ENCODE measurements at places on chromosomes 4 and X. TPM values are rescaled to one million over a fixed set of nuclear protein-coding genes. Genes with fewer than 3 reads are reported as not detected.

COL25A1 gene
- 0.06 TPM for total RNA-seq

AFM gene
- total RNA-seq, result not detected

PPEF1 gene
- total RNA-seq, result not detected

DNA sequence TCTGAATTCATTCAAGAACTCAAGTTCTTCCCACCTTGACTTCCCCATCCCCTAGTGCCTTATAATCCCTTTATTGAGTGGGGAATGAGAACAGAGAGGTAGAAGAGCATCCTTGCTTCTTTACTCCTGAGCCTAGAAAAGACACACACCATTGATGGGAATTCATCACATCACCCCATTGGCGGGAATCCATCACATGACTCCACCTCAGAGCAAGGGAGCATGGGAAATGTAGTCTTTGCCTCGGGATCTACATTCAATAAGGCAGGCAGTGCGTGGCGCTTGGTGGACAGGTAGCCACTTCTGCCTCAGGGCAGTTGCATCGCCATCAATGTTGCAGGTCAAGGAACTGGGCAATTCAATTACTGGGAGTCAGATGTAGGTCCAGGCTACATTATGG, 50.7 kb downstream of the MXRA5 start:
- peak; percentile 47 for DNase-seq

KIT gene
- total RNA-seq, result 0.21 TPM

DNA sequence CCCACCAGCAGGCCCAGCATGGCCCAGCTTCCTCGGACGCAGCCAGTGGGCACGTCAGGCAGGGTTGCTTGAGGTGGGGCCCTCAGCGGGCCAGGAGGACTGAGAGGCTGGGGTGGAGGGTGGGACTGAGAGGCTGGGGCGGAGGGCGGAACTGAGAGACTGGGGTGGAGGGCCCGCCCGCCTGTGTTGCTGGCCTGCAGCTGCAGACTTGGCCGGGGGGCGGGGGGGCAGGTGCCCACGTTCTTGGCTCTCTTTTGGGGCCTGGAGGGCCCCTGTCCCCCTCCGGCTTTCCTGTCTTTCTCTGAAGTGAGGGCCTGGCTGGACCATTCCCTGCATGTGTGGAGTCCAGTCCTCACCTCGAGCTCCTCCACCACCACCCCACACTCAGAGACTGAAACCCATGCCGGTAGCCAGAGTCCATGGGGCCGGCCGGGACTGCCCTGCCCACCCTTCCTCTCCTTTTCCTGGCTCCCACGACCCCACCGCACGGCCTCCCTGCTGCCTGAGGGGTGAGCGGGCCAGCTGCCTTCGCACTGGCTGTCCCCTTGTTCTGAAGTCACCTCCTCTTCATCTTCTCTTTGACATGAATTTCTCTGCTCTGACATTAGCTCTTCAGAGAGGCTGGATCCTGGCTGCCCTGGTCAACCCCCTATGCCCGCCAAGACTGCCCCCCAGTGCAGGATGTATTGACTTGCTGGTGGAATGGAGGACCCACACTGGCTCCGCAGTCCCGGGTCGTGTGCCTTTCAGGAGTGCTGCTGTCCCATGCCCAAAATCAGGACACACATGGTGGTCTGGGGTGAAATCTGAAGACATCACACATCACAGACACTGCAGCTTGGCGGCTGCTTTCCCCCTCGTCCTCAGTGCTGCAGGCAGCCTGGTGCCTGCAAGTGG, 10.1 kb upstream of the NKX1-1 start:
- no peak for DNase-seq

PLP1 gene
- 0.30 TPM for total RNA-seq

- DNase-seq, result peak; percentile 67
These were observed 399.3 kb downstream of the GPM6A start for GRCh38 chr4:175412746-175413145.

SSX4B gene
- total RNA-seq, result not detected
